Endodermal cell (in vitro differentiated cells): ENCODE measurements at places on chromosomes 16 and 17. TPM values are rescaled to one million over a fixed set of nuclear protein-coding genes. Genes with fewer than 3 reads are reported as not detected.
A peak's percentile ranks its signal among the peaks of the same experiment; 100 is the strongest.

- DNase-seq, result no peak
Measured at GRCh38 chr16:19657831-19658230, 60.2 kb downstream of the KNOP1 start.

GRCh38 chr17:38324772-38325171 is 19.0 kb downstream of the GPR179 start:
- no peak for DNase-seq

DNA sequence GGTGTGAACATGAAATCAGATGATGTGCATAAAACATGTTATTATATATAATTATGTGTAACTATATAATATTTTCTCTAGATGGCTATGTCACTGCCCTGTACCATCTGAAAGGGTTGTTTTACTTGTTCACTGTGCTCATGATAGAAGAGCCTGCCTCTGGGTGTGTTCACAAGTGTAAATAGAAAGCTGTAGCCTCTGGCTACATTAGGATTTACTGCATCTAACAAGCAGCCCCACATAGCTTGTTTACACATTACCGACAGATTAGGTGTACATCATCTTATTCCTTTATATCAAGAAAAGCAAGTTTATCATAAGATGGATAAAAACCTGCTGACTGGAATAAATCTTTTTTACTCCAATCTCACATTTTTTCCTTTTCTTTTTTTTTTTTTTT is 46.1 kb downstream of the CHD9 start:
- no peak for DNase-seq

- DNase-seq, result no peak
Measured at GRCh38 chr17:81978524-81979298, 1.3 kb downstream of the ASPSCR1 start.

- DNase-seq, result no peak
Measured at GRCh38 chr17:13593757-13594156, 8.0 kb downstream of the HS3ST3A1 start.

DNA sequence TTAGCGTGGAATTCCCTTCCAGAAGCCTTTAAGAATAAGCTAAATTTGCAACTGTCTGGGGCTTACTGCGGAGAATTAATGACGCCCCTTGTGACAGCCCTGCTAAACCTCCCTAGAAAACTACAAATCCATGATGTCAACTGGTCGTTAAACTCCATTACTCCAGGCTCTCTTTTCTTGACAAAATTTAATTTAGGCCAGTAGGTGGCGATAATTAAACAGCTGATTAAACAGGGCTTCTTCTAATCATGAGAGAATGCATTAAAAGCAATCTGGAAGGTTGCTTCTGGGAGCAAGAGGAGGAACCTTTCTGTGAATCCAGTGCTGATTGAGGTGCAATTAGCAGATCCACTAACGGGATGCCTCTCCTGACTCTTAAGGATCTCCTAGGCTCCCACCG is 8.1 kb upstream of the NLRP1 start:
- peak; percentile 45 for DNase-seq

DNA sequence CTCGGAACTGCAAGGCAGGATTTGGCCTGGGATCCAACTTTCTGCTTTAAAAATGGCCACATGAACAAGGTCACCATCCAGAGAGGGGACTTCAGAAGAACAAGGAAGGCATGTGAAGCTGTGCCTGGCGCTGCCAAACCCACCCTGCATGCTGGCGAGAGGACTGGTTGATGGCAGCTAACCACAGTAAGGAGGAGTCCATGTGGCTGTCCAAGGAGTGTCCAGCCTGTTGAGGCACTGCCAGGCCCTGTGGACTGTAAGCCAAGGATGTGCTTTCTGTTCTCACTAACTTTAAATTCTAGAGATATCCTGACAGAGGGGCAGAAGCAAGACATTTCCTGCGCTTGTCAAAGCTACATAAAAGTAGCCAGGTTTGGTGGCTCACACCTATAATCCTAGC is 40.4 kb downstream of the CDK5R1 start:
- DNase-seq, result no peak

Gene CBLN1
- total RNA-seq, result 0.14 to 0.25 TPM (median 0.15 TPM) in 3 replicates

Gene CES5A
- total RNA-seq, result 0.16 TPM in 1 of 3 replicates, not detected in the others

Gene PLCG2
- 28.5 and 34.7 TPM in 2 replicates for total RNA-seq

Gene NTN1
- total RNA-seq, result 17.0 to 97.7 TPM (median 18.4 TPM) in 3 replicates
